ENCODE measurements at places on chromosomes 7 and 10. TPM values are rescaled to one million over a fixed set of nuclear protein-coding genes. Genes with fewer than 3 reads are reported as not detected.

GRCh38 chr7:108409146-108409545 is 47.1 kb downstream of the NRCAM start:
- peaks cover 3% of the 10 kb centered on the region for H3K27me3 ChIP-seq
- no peaks in the 10 kb centered on the region for H3K4me1 ChIP-seq
- H3K4me3 ChIP-seq: no peak overlapping the region
- no peaks in the 10 kb centered on the region for H3K36me3 ChIP-seq
- no peak for DNase-seq
- no peak overlapping the region for H3K27ac ChIP-seq

DNA sequence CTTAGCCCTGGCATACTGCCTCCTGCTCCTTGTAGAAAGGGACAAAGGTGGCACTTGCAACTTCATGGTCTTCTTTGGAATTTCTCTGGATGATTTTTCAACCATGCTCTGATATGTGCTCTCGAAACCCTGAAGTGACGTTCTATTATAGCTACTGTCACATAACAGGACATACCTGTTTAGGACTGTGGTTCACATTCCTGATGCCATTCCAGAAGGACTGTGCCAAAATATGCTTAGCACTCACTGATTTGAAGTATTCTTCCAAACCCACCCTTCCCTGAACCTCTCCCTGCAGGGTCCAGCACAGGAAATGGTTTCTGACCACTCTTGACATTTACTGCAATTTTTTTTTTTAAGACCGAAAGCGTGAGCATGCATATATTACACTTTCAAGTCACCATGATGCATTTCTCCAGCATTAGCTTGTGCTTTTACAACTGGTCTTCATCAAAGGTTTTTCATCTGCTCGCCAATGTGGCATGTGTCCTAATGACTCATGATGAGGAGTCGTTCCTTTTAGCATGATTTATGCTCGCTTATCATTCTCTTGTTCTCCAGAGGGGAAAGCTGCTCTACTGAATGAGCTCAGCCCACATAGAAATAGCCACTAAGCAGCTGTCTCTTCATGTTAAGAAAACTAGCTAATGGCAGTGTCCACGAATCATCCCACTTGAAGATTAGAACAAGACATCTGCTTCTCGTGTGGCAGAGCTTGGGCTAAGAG is 135.2 kb downstream of the ADAM12 start:
- peaks cover 3% of the 10 kb centered on the region for H3K27me3 ChIP-seq
- H3K27ac ChIP-seq: no peak overlapping the region
- DNase-seq: no peak

DNA sequence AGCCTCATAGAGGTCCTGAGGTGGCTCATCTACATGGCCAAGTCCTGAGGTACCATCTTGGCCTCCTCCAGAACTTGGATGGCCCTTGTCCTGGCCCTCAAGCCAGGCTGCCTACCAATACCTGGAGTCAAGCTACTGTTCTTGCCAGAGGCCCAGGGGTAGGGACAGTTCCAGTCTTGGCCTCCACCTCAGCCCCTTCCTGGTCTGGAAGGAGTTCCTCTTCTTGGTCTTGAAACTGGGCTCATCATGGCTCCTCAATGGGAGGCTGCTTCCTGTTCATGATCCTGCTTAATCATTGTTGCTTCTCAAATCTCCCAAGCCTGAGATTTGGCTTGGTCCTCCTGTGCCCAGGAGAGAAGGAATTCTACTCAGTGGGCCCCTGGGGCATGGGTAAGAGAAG is 3.9 kb downstream of the HPS6 start:
- no peaks in the 10 kb centered on the region for H3K36me3 ChIP-seq
- H3K27me3 ChIP-seq: peaks cover 7% of the 10 kb centered on the region
- no peak overlapping the region for H3K4me3 ChIP-seq
- peaks cover 37% of the 10 kb centered on the region for H3K4me1 ChIP-seq

GRCh38 chr10:70908406-70909296 is 20.3 kb upstream of the PCBD1 start:
- no peaks in the 10 kb centered on the region for H3K36me3 ChIP-seq
- H3K4me1 ChIP-seq: no peaks in the 10 kb centered on the region
- no peak overlapping the region for H3K4me3 ChIP-seq
- H3K27me3 ChIP-seq: peaks cover 1% of the 10 kb centered on the region
- no peak for DNase-seq

The RAMP3 gene
- not detected for polyA plus RNA-seq

DNA sequence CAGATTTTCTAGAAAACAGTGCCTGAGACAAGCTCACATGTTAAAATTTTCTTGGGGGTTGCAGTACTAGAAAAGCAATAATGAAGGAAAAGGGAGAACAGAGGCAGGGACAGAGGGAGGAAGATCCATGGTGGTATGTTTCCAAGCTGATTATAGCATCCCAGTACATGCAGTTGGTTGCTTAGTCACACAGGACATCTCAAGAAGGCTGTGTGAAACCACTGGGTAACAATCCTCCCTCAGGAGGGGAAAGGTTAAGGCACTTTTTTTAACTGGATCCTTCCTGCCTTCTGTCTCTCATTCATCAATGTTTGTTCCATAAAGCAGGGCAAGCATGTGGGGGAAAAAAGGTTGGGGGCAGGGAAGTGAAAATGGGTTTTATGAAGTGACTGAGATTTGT is 6.1 kb upstream of the IMMP2L start:
- peaks cover 7% of the 10 kb centered on the region for H3K4me1 ChIP-seq
- no peak overlapping the region for H3K4me3 ChIP-seq
- no peak overlapping the region for H3K27ac ChIP-seq
- no peak for DNase-seq
- peaks cover 6% of the 10 kb centered on the region for H3K36me3 ChIP-seq

- H3K27ac ChIP-seq: no peak overlapping the region
- H3K4me3 ChIP-seq: no peak overlapping the region
- DNase-seq: no peak
- no peaks in the 10 kb centered on the region for H3K4me1 ChIP-seq
These were observed 816.7 kb upstream of the PHF14 start for GRCh38 chr7:10156972-10157371.

The IGF2BP3 gene
- polyA plus RNA-seq: not detected

- no peak overlapping the region for H3K4me3 ChIP-seq
- DNase-seq: no peak
- H3K27ac ChIP-seq: no peak overlapping the region
- H3K36me3 ChIP-seq: no peaks in the 10 kb centered on the region
These were observed 374.6 kb upstream of the GHITM start for GRCh38 chr10:83764666-83765065.

The SLC13A1 gene
- not detected for polyA plus RNA-seq

The CHST3 gene
- not detected for polyA plus RNA-seq

The ACHE gene
- polyA plus RNA-seq: not detected

- peak; percentile 45 for DNase-seq
- peak overlapping the region; percentile 50 for H3K4me3 ChIP-seq
- peaks cover 30% of the 10 kb centered on the region for H3K4me1 ChIP-seq
- H3K27me3 ChIP-seq: peaks cover 5% of the 10 kb centered on the region
- peak overlapping the region; percentile 91 for H3K27ac ChIP-seq
These were observed 40.4 kb downstream of the PROSER2 start for GRCh38 chr10:11863353-11864109.

The OR2A42 gene
- not detected for polyA plus RNA-seq

DNA sequence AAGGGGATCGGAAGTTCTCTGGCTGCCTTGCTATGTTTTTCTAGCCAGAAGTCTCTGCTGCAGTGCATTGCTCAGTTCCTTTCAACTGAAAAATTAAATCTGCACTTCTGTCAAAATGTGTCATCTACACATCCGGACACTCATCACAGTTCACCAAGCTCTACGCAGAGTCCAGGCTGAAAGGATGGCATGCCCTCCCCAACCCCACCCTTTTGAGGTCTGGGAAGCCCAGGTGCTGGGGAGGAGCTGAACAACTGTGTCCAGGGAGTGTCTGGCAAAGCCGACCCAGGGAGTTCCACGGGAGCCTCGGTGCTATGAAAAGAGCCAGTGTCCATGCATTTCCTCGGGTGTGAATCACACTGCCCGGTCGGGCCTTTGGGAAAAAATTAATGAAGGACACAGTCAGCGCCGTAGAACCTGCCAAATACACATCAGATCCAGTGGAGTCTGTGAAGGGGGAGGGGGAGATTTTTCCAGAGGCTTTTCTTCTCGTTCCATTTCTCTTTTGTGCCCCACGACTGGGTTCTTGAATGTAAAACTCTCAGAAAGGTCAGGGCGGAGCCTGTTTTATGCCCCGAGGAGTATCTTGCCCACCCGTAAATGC is 757 bp upstream of the PALS2 start:
- peak; percentile 19 for DNase-seq
- H3K4me1 ChIP-seq: peaks cover 21% of the 10 kb centered on the region
- H3K36me3 ChIP-seq: no peaks in the 10 kb centered on the region
- H3K27ac ChIP-seq: peak overlapping the region; percentile 69

GRCh38 chr10:13272164-13272571 is 27.7 kb downstream of the PHYH start:
- no peak overlapping the region for H3K27ac ChIP-seq
- H3K27me3 ChIP-seq: no peaks in the 10 kb centered on the region
- DNase-seq: no peak
- no peak overlapping the region for H3K4me3 ChIP-seq
- H3K4me1 ChIP-seq: no peaks in the 10 kb centered on the region

DNA sequence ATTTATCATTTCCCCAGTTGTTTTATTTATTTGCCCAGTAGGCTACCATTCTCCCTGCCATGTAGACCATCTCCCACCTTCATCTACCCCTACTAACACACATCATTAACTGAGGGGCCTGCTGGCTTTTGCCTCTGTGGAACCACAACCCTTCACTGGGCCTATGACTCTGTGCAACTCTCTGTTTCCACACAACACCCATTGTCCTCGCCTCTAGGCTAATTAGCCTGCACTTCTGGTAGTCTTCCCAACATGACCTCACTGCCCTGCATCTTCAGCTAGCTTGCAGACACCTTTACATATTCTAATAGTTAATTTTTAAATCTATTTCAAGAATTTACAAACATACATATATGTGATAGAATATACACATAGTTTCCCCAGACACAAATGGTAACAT is 7.5 kb downstream of the ANKIB1 start:
- H3K36me3 ChIP-seq: peaks cover 4% of the 10 kb centered on the region
- peaks cover 20% of the 10 kb centered on the region for H3K4me1 ChIP-seq
- H3K27me3 ChIP-seq: no peaks in the 10 kb centered on the region
- H3K4me3 ChIP-seq: no peak overlapping the region
- DNase-seq: no peak

The MYOZ1 gene
- not detected for polyA plus RNA-seq

GRCh38 chr7:99992330-99993038 is 16.7 kb upstream of the AZGP1 start:
- no peak overlapping the region for H3K4me3 ChIP-seq
- no peaks in the 10 kb centered on the region for H3K36me3 ChIP-seq
- no peak for DNase-seq
- H3K27ac ChIP-seq: no peak overlapping the region
- peaks cover 11% of the 10 kb centered on the region for H3K27me3 ChIP-seq

DNA sequence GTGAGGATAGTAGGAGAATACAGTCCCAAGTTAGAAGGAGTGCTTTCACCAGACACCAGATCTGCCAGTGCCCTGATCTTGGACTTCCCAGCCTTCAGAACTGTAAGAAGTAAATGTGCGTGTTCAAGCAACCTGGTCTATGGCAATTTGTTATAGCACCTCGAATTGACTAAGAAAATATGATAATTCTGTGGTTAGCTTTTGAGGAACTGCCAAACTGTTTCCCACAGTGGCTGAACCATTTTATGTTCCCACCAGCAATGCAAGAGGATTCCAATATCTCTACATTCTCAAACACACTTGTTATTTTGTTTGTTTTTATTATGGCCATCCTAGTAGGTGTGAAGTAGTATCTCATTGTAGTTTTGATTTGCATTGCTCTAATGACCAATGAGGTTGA is 47.0 kb downstream of the RBM20 start:
- no peak for DNase-seq
- no peak overlapping the region for H3K4me3 ChIP-seq
- no peaks in the 10 kb centered on the region for H3K4me1 ChIP-seq

GRCh38 chr7:136883046-136883445 is 14.6 kb downstream of the CHRM2 start:
- H3K36me3 ChIP-seq: no peaks in the 10 kb centered on the region
- no peaks in the 10 kb centered on the region for H3K4me1 ChIP-seq
- H3K4me3 ChIP-seq: no peak overlapping the region
- H3K27me3 ChIP-seq: no peaks in the 10 kb centered on the region

The GRID2IP gene
- polyA plus RNA-seq: 0.21 TPM

DNA sequence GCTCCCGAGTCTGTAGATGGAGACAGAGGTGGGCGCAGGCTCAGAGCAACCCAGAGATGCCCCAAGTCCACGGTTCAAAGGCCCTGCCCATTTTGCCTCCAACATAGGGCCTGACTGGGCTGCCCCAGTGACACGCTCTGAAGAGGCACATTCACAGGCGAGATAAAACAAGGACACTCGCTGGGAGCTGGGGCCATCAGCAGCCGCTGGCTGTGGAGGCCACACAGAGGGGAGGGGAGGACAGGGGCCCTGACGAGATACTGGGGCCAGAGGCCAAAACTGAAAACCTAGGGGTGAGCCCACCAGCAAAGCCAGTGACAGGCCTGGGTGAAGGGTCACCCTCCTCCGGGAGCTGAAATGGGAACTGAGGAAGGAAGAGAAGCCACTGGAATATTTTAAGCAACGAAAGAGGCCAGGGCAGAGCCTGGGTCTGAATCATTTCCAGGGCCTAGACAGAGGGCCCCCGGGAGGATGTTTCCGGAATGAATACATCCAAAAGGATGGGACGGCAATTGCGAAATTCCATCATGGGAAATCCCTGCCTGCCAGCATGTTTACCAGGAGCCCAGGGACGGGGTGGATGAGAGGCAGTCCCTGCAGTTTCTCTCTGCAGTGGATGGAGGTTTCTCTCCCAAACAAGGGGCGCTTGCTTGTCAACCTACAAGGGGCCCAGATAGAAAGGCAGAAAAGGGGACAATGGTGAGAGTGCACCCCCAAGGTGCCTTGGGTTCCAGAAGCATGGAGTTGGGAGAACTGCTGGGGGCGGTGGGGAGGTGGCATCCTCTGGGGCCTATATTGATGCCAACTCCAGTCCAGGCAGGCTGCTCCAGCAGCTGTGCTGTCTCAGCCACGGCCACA is 29.0 kb upstream of the HSPA12A start:
- H3K4me3 ChIP-seq: no peak overlapping the region
- no peaks in the 10 kb centered on the region for H3K36me3 ChIP-seq
- no peaks in the 10 kb centered on the region for H3K4me1 ChIP-seq
- DNase-seq: no peak
- no peak overlapping the region for H3K27ac ChIP-seq

DNA sequence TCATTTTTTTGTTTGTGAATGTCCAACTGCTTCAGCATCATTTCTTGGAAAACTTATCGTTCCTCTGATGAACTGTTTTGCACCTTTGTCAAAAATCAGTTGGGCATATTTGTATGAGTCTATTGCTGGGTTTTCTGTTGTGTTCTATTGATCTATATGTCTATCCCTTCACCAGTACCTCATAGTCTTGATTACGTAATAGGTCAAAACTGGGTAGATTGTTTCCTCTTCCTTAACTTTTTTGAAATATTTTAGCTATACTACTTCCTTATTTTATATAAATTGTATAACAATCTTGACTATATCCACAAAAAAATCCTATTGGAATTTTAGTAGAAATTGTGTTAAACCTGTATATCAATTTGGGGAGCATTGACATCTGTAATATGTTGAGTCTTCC is 104.1 kb upstream of the PALS2 start:
- DNase-seq: no peak
- H3K36me3 ChIP-seq: no peaks in the 10 kb centered on the region
- H3K4me1 ChIP-seq: no peaks in the 10 kb centered on the region
- H3K4me3 ChIP-seq: no peak overlapping the region
- H3K27me3 ChIP-seq: peaks cover 3% of the 10 kb centered on the region

The SFRP5 gene
- polyA plus RNA-seq: not detected

Measured in immature natural killer cell (primary cell).